Fibroblast of upper back skin (primary cell): ENCODE measurements at places on chromosomes 11 and 22.

DNA sequence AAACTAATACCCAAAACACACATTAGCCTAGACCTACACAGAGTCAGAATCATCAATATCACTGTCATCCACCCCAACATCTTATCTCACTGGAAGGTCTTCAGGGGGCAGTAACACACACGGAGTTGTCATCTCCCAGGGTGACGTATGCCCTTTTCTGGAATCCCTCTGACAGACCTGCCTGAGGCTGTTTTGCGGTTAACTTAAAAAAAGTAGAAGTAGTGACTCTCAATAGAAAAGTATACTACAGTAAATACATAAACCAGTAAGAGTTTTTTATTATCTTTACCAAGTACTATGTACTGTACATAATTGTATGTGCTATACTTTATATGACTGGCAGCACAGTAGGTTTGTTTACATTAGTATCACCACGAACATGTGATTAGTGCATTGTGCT is 80.5 kb downstream of the PGR start:
- peak; percentile 4 for DNase-seq

DNA sequence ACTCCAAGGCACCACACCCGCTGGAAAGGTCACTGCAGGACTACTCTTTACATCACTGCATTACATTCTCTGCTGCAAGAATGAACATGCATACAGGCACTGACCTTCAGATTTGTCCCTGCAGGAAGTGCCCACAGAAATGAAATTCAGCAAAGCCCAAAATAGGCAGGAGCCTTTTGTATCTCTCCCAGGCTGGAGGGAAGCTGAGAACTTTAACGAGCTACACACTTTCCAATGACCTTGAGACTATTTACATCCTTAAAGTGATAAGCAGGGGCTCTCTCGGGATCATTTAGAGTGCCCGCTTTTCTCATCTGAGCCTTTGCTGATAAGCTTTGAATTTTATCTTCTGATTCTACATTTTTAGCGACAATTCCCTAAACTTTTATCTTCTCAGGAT is 12.5 kb downstream of the FEZ1 start:
- DNase-seq = no peak

- no peak for DNase-seq
These were observed 12.3 kb downstream of the STARD10 start for GRCh38 chr11:72781313-72782080.

- no peak for DNase-seq
These were observed 45.8 kb upstream of the CHKA start for GRCh38 chr11:68166969-68167368.

GRCh38 chr11:66789097-66789890 is 53.9 kb upstream of the RCE1 start:
- no peak for DNase-seq

- peak; percentile 38 for DNase-seq
These were observed at the start of gene RFPL2 for GRCh38 chr22:32204856-32205722. Gene RFPL2 (minus strand): TSS chr22:32205073. CDS start chr22:32202451, 2,622 bp downstream.

DNA sequence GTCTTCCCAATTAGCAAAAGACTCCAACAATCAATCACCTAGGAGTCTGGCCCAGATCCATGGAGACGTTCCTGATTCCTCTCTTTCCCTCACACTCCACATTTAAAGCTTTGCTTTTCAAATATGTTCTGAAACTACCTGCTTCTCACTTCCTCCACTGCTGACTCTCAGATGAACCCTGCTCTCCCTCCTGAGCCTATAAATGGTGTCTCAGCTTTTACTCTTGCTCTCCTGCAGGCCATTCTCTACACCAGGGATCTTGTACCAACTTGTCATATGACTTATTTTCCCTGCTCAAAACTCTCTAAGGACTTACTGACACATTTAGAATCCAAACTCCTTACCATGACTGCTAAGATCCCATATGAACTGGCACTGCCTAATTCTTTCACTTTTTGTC is 138.4 kb upstream of the DDI1 start:
- no peak for DNase-seq

DNA sequence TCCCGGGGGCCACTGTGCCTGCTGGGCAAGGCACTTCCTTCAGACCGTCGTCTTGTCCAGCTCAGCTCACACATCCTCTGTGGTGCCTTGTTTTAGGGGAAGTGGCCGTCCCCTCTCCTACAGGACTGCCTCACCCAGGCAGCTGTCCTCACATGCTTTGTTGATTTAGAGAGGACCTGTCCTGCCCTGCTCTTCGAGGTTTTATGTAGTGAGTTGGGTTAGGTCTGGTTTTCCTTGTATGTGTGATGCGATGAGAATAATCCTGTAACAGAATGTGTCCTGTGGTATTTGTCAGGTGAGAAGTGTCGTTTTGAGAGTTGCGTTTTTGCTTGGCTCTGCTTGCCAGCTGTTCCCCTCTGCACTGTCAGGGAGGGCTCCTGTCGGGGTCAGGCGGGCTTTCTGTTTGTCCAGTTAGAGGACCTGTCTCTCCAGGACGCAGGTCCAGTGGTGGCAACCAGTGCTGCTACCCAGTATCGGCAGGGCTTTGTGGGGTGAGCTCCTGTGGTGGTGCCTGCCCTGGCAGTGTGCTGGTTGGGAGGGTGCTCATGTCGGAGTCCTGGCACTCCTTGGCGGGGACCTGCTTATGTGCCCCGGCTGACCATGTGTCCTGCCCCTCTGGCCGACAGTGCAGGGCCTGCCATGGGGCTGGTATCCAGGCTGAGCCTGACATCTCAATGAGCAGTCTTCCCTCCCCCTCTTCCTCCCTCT is 41.3 kb downstream of the MUC6 start:
- DNase-seq = no peak

DNA sequence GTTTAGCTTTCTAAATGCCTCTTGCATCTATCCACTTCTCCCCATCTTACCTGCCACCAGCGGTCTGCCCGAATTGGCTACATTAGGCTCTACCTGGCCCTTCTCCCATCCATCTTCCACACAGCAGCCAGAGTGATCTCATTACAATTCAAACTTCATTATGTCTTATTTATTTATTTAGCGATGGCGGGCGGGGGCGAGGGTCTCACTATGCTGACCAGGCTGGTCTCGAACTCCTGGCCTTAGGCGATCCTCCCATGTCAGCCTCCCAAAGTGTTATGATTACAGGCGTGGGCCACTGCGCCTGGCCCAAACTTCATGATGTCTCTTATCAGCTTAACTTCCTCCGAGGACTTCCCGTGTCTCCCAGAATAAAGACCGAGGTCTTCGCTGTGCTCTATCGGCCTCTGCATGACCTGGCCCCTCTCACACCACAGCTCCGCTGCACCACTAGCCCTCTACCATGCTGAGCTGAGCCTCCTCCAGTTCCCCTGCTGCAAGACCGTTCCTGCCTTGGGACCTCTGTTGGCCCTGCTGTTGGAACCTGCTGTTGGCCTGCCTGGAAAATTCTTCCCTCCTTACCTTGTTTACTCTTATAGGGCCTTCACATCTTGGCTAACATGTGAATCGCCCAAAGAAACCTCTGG is 870 bp upstream of the CTTN start:
- DNase-seq = no peak

DNA sequence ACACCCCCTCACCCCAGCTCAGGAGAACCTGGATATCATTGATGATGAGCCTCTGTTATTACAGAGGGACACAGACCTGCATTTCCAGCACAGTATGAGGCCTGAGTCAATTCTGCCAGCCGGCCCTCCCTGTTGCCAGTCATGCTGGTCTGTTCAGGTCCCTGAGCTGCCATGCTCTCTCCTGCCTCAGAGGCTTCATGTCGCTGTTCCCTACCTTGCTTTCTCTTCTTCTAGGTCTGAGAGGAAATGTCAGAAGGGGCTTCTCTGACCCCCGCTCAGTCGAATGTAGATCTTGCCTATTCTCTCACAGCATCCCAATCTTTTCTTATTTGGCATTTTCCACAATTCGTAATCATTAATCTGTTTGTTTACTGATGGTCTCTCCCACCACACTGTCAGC is 21.8 kb upstream of the ABCC8 start:
- DNase-seq = no peak

DNA sequence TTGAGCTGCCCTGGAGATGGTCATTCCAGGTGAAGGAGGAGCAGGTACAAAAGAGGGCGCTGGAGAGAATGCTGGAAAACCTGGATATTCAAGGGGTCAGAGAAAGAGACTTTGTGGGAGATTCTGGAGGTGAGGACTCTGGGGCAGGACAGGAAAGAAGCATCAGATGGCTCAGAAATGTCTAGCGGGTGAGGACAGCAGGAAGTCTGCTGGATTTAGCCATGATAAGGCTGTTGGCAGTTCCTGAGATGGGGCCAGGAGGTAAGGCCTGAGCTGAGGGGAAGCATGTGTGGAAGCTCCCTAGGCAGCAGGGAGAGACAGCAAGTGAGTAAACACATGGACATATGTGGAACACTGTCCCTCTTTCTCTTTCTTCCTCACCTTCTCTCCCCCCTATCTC is 1.5 kb downstream of the UPB1 start:
- DNase-seq = no peak

DNA sequence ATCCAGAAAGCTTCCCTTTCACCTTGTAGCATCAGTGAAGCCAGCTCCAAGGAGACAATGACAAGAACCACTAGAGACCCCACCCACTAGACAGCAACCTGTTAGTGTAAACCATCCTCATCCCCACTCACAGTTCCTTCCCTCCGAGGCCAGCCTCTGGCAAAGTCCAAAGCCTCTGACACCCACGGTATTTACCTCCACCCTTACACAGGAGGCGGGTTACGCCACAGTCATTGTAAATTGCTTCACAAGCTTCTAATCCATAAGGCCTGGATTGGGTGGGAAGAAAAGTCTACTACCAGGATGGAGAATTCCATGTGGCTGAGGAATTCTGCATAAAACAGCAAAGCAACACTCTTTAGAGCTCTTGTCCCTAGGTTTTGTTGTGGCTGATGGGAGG is 287.4 kb downstream of the BUD13 start:
- DNase-seq = no peak

- DNase-seq = no peak
These were observed 176.5 kb downstream of the LARGE1 start for GRCh38 chr22:33743756-33744155.

- DNase-seq = peak; percentile 44
These were observed 64.7 kb upstream of the CD5 start for GRCh38 chr11:61037441-61038093.

GRCh38 chr11:70580036-70580805 is 181.9 kb downstream of the CTTN start:
- no peak for DNase-seq

GRCh38 chr11:74620531-74620930 is 28.1 kb downstream of the POLD3 start:
- DNase-seq = peak; percentile 71

DNA sequence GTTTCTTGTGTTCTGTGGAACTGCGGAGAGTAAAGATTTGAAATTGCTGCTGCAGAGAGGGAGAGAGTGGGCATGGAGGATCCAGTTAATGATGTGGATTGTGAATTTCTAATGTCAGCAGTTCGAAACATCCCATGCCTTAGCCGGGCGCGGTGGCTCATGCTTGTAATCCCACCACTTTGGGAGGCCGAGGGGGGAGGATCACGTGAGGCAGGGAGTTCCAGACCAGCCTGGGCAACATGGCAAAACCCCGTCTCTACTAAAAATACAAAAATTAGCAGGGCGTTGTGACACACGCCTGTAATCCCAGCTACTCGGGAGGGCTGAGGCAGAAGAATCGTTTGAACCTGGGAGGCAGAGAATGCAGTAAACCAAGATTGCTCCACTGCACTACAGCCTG is 1.1 kb upstream of the CAVIN3 start:
- DNase-seq = no peak

GRCh38 chr22:39967103-39967829 is 7.1 kb downstream of the TMA7B start:
- DNase-seq = peak; percentile 63

GRCh38 chr22:48867891-48868290 is 959.8 kb downstream of the BRD1 start:
- no peak for DNase-seq

DNA sequence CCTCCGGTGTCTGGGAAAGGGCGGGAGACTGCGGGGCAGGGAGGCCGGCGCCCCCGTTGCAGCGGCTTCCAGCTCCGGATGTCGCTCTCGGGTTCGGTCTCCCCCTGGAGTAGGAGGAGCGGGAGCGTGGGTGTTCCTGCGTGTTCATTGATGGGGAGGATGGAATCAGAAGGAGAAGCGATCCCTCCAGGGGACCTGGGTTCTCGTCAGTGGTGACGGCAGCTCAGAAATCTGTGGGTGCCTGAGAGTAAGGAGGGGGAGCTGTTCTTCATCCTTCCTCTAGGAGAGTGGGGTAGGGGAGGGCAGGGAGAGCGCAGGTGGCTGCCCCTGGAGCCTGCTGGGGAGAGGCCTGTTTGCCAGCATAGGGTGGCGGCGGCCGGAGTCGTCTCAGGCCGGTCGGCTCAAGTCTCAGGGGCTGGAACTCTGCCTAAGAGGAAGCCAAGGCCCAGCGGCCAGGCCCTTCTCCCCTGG is 1.1 kb downstream of the UBASH3B start:
- DNase-seq = no peak

- no peak for DNase-seq
These were observed 149.8 kb upstream of the MPPED2 start for GRCh38 chr11:30735946-30736345.

GRCh38 chr22:37198258-37199102 is 10.4 kb upstream of the C1QTNF6 start:
- DNase-seq = peak; percentile 72
